ENCODE measurements at places on chromosomes 12 and 14. TPM values are rescaled to one million over a fixed set of nuclear protein-coding genes. Genes with fewer than 3 reads are reported as not detected.
A peak's percentile ranks its signal among the peaks of the same experiment; 100 is the strongest.

GRCh38 chr12:110937104-110937641 lies 16.8 kb upstream of the MYL2 start:
- DNase-seq: no peak

DNA sequence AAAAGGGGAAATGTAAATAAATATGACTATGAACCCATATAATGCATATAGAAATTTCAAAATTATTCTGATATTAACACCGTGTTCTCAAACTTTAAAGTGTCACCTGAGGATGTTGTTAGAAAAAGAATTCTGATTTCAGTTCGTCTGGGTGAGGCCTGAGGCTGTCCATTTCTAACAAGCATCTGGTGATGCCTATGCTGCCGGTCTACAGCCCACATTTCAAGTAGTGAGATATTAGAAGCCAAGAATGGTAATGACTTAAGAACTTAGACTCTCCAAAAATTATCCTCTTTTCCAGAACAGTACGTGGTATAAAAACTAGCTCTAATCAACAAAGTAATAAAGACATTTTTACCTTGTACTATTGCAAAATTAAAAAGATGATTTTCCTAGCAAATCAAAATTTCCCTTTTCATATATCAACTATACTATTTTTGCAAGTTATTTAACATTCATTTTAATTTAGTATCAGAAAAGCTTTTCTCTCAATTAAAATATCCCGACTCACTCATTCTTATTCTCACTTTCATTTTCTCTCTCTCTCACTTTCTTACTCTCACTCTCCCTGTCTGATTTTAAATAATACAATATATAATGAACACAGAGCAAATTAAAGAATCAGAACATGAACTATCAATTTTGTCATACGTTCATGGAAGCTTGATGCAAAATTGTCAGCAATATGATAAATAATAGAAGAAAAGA lies 35.0 kb downstream of the PIK3C2G start:
- DNase-seq: no peak

DNA sequence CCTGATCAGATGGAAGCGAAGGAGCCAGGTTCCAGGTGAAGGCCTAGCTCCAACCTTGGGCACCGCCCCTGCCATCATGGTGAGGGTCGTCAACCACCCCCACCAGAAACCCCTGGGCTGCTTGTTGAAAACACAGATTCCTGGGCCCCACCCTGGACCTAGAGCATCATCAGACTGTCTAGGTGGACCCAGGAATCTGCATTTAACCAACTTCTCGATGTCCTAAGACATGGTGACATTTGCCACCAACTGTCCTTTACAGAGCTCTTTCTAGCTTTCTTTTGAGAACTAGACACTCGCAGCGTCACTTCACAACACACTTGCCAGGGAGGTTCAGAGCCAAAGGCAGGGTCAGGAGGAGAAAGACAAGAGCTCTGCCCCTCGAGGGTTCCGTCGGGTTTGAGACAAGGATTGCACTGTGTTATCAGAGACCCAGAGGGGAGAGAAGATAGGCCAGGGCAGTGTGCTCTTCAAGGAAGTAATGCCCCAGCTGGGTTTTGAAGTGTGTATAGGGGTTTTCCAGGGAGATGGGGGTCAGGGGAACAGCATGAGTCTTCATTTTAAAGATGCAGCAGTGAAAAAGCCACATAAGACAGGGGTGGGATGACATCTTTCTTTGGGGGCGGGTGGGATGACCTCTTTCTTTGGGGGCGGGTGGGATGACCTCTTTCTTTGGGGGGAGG lies 24.6 kb downstream of the RFLNA start:
- DNase-seq: no peak

GRCh38 chr12:122437656-122438121 lies 15.2 kb upstream of the CLIP1 start:
- DNase-seq: peak; percentile 91

ACSM4 gene
- total RNA-seq: not detected

FOXG1 gene
- not detected for total RNA-seq

TDRD9 gene
- 3.2 TPM for total RNA-seq
